ENCODE measurements at places on chromosomes 3 and 15.

GRCh38 chr3:184316792-184317191, 2.4 kb downstream of the EIF4G1 start:
- no peak for DNase-seq

DNA sequence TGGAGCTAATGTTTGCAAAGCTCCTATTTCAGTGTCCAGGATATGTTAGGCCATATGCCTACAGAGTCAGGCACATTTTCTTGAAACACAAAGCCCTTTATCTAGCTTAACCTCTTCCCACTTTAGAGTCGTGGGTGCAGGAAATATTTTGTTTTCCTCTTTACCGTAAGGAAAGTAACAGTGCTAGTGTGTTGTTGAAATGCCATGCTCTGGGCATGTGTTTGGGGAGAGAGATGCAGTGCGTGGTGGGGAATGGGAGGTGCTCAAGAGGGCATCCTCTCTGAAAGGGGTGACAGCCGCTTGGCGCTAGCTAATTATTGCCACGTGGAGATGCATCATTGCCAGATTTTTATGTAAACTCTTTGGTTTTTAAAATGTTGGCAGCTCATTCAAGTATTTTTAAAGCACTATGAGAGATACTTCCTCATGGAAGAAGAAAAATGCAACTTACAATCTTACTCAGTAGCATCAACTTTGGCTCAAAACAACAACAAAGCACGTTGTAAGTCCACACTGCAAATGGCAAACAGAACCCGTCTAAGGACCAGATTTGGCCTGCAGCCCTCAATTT, 152.6 kb downstream of the LPP start:
- no peak for DNase-seq

DNA sequence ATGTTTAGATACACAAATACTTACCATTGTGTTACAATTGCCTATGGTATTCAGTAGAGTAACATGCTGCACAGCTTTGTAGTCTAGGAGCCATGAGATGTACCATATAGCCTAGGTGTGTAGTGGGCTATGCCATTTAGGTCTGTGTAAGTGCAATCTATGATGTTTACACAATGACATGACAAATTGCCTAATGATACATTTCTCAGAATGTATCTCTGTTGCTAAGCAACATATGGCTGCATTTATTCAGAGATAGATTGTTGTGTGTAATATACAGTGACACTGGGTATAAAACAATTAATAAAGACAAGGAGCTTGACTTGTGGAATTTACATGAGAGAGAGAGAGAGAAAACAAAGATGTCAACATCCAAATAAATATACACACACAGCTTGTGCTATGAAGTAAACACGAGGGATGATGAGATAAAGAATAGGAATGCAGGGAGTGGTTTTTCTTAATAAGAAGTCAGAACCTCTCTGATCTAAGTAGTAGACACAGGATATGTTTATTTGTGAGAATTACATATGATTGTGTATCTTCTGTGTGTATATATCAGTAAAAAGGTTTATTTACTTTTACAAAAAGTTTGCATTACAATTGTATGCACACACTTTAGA, 110.0 kb downstream of the KCNAB1 start:
- DNase-seq: no peak

GRCh38 chr15:85597155-85597815, 197.4 kb downstream of the KLHL25 start:
- peak; percentile 32 for DNase-seq

- no peak for DNase-seq
Observed at GRCh38 chr15:50633653-50634052, 52.9 kb downstream of the TRPM7 start.

GRCh38 chr3:85790445-85791030, 831.7 kb downstream of the CADM2 start:
- no peak for DNase-seq

GRCh38 chr15:70275461-70276138, 177.9 kb upstream of the TLE3 start:
- DNase-seq: no peak

- no peak for DNase-seq
Observed at GRCh38 chr15:69061414-69061842, 46.9 kb downstream of the NOX5 start.

GRCh38 chr3:123757281-123757940, 126.7 kb downstream of the MYLK start:
- no peak for DNase-seq

DNA sequence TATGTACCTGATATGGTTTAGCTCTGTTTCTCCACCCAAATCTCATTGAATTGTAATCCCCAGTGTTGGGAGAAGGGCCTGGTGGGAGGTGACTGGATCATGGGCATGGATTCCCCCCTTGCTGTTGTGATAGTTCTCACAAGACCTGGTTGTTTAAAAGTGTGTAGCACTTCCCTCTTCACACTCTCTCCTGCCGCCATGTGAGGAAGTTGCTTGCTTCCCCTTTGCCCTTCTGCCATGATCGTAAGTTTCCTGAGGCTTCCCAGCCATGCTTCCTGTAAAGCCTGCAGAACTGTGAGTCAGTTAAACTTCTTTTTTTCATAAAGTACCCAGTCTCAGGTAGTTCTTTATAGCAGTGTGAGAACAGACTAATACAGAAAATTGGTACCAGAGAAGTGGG, 93.1 kb downstream of the C3orf70 start:
- DNase-seq: no peak

- DNase-seq: no peak
Observed at GRCh38 chr3:9067352-9067975, 104.2 kb upstream of the RAD18 start.

GRCh38 chr3:34408088-34408487, 609.7 kb downstream of the PDCD6IP start:
- no peak for DNase-seq

DNA sequence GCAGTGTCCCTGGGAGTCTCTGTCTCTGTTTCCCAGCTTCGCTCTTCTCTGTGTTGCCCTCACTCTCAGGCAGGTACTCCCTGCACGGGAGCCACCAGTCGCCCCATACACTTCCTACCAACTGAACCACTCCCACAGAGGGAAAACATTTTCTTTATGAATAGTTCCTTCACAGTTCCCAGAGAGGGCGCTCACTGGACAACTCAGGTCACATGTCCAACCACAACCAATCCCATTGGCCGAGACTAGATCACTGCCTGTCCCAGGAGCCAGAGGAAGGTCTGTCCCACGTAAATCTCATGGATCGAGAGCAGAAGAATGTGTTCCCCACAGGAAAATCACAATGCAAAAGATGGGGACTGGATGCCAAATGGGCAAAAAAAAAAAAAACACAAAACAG, 26.1 kb downstream of the GRK7 start:
- no peak for DNase-seq

GRCh38 chr3:17473761-17474160, 268.7 kb downstream of the TBC1D5 start:
- DNase-seq: no peak

GRCh38 chr3:15360788-15361493, 28.6 kb upstream of the SH3BP5 start:
- no peak for DNase-seq

DNA sequence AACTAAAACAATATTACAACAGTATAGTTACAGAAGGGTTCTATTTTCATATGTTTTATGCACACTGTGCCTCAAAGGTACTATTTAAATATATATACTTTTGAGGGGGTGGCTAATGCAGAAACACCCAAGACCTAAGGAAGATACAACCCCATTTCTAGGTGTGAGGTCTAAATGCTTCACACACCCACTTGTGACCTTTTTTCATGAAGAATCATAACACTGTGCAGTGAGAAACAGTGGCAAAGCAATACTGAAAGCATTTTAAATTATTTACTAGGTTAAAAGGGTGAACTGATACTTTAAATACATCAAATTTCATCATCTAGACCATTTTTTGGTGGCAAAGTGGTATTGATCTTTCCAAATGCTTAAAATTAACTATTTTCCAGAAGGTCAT, 67.4 kb downstream of the SATB1 start:
- no peak for DNase-seq

DNA sequence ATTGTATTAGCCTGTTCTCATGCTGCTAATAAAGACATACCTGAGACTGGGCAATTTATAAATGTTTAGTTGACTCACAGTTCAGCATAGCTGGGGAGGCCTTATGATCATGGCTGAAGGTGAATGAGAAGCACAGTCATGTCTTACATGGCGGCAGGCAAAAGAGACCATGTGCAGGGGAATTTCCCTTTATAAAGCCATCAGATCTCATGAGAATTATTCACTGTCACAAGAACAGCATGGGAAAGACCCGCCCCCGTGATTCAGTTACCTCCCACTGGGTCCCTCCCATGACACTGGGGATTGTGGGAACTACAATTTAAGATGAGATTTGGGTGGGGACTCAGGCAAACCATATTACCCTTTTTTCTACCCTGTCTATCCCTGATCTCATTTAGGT, 51.5 kb upstream of the MYZAP start:
- no peak for DNase-seq

- no peak for DNase-seq
Observed at GRCh38 chr3:126867863-126868200, 115.1 kb upstream of the PLXNA1 start.

GRCh38 chr3:15327941-15328340, 4.4 kb downstream of the SH3BP5 start:
- DNase-seq: peak; percentile 29

DNA sequence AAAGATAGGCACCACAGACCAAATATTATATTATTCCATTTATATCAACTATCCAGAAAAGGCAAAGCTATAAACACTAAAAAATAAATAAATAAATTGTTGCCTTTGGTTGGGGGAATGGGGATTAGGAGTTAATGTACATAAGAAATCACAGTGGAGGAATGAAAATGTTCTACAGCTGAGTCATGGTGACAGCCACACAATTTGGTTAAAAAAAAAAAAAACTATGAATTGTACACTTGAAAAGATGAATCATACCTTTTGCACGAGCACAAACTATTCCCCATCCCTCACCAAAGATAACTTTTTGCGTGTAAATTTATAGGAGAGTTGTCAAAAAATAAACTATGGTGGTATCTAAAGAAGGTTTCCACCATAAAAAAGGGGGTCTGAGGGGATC, 103.2 kb downstream of the TBC1D5 start:
- no peak for DNase-seq

GRCh38 chr3:140031170-140031569, 96.2 kb downstream of the CLSTN2 start:
- no peak for DNase-seq

- DNase-seq: no peak
Observed at GRCh38 chr15:69631978-69632377, 179.4 kb downstream of the RPLP1 start.

DNA sequence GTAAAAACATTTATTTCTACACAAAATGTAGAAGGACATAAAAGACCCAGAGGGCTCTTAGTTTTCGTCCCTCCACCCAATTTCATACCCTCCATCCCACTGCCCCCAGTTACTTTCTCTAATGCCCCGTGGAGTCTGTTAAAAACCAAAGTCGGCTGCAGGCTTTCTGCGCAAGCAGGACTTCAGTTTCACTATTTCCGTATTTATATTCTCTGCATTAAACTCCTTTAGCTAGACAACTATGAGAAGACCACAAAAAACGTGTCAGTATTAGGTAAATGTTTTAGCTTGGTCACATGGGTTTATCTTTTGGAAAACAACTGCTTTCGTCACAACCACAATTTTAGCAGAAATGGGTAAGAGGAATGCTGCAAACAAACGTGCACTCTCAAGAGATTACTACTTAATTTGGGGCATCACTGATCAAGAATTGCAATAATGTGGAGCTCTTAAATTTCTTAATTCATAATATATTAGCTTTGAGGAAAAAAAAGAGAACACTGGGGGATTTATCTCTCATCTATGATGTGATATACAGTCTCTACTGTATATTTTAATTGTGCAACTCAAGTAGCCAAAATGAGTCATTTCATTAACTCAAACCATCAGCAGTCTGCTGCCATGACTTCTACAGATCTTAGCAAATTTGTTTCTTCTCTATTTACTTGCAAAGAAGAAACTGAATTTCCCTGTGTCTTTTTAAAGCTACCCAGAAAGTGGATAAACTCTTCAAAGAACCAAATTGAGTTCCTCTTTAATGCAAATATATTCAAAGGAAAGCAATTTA, 740 bp upstream of the NSMCE3 start:
- DNase-seq: peak; percentile 12

DNA sequence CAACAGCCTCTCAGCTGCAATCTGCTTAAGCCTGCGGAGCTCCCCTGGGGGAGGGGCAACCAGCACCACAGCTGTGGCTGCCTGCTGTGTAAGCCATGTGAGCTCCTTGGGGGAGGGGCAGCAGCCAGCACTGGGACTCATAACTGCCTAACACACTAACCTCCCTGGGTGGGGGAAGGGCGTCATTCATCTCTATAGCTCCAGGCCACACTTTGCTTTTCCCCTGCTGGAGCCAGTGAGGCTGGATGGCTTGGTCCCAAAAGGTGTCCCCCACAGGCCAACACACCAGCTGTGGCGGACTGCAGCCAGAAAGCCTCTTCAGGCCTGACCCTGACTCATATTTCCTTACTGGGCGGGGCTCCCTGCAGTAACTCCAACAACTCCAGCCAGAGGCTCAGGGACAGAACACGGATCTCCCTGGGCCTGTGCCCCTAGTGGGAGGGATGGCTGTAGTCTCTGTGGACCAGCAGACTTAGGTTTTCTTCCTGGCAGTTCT, 129.8 kb downstream of the PPM1L start:
- DNase-seq: no peak

DNA sequence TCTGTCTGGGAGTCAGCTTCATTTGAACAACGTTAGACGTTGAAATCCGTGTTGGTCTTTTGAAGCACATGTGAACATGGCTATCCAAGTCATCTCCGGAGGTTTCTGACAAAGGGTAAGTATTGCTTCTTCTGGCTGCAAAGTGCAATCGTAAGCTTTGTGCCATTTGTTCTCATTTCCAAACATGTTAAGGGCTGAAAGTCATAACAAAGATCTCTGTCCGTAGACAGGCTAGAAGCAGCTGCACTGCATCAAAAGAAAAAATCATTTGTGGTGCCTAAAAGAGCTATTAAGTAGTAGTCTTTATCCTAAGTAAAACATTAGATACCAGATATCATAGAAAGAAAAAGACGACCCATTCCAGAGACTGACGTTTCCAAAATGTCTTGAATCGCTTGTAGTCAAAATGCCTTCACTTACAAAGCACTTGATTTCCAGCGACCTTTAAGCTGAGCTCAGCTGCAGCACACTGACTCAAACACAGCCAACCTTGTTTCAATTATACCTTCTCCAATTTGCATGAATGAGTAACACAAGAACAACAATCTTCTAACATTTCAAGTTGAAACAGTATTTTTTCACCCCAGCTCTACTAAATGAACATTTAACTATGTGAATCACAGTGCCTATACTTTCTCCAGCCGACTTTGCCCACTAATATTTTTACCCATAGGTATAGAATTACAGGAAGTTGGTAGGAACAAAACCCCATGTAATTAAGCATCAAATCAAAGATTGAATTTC, 76.6 kb downstream of the NEDD4 start:
- DNase-seq: no peak

DNA sequence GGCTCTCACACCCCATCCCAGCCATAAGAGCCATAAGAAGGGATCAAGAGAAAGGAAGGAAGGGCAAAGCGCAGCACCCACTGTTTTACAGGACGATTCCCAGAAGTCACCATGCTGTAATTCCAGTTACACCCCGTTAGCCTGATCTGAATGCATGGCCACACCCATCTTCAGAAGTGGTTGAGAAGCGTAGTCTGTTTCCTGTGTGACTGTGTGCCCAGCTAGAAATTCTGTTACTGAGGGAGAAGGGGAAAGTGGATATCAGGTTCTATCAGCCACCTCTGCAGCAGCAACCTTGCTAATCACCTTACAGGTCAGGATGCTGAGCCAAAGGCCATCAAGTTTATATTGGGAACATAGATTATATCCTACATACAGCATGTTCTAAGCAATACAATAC, 260.0 kb downstream of the ABHD5 start:
- DNase-seq: no peak
